ENCODE measurements at places on chromosomes 3 and 15. TPM values are rescaled to one million over a fixed set of nuclear protein-coding genes. Genes with fewer than 3 reads are reported as not detected.
A peak's percentile ranks its signal among the peaks of the same experiment; 100 is the strongest.

GRCh38 chr15:88800026-88800425 is 3.2 kb upstream of the ACAN start:
- peak; percentile 15 for DNase-seq

AHSG gene
- 0.85 TPM for total RNA-seq

SCN11A gene
- not detected for total RNA-seq

DNA sequence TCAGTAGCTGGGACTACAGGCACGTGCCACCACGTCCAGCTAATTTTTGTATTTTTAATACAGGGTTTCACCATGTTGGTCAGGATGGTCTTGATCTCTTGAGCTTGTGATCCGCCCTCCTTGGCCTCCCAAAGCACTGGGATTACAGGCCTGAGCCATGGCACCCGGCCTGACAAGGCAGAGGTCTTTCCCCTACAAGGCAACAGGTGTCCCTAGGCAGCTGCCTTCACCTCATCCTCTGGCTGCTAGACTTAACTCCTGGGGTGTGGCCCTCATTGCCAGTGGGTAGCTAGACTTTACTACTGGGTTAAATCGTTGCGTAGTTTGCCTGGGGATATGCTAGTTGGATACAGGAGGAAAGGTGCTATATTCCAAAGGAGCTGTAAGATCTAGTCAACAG is 81.4 kb downstream of the CHRD start:
- DNase-seq = no peak

VWA5B2 gene
- total RNA-seq = 0.28 TPM

- no peak for DNase-seq
These were observed at the start of gene ZBED2 for GRCh38 chr3:111595232-111595631. TSS of gene ZBED2 (minus strand) at chr3:111595346. CDS start at chr3:111594201, 1,145 bp downstream.

LMAN1L gene
- total RNA-seq = not detected

PEX5L gene
- 0.23 TPM for total RNA-seq

ESYT3 gene
- 2.6 TPM for total RNA-seq

DNA sequence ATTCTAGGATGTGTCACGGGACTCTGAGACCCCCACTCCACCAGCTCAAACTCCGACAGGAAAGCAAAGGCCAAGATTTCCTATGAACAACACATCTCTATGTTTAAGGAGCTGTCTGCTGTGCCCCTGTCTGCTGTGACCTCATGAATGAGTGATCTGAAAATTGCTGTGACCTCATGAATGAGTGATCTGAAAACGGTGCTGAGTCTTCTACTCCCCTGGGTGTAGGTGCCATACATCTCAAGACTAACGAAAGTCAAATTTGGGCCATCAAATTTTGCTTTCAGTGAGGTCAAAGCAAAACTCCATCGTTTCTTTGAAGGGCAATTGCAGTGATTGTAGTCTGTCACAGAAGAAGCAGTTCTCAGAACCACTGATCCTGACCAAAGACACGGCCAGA is 24.4 kb downstream of the IL5RA start:
- no peak for DNase-seq

- no peak for DNase-seq
These were observed 641 bp downstream of the ACVR2B start for GRCh38 chr3:38454178-38454883.

Measured in Panc1 (cell line).